ENCODE measurements at places on chromosomes 2 and 18. TPM values are rescaled to one million over a fixed set of nuclear protein-coding genes. Genes with fewer than 3 reads are reported as not detected.
A peak's percentile ranks its signal among the peaks of the same experiment; 100 is the strongest.

HOXD13 gene
- not detected for total RNA-seq

SKOR2 gene
- not detected for total RNA-seq

TNFRSF11A gene
- total RNA-seq = 9.5 TPM

UGT1A3 gene
- not detected for total RNA-seq

CAPN14 gene
- 0.11 TPM for total RNA-seq

LRP1B gene
- 1.7 TPM for total RNA-seq

CHRNG gene
- not detected for total RNA-seq

TIGD1 gene
- total RNA-seq = 3.6 TPM

- no peaks in the 10 kb centered on the region for H3K36me3 ChIP-seq
- H3K4me1 ChIP-seq = peaks cover under 1% of the 10 kb centered on the region
- peaks cover 6% of the 10 kb centered on the region for H3K27me3 ChIP-seq
- DNase-seq = no peak
Observed at GRCh38 chr2:102350137-102350793, 5.3 kb upstream of the IL18R1 start.

DNA sequence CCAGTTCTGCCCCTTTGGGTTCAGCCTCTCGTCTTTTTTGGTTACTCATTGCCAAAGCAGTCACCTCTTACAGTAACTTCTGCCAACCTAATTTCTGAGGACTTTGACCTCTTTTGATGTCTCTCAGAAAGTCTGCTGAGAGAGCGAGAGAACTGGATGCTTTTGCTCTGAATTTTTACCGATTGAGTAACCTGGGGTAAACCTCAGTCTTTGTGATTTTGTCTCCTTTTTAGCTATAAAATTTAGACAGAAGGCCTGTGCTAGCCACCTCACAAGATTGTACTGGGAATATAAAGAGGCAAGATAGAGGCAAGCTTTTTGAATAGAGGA lies 34.8 kb upstream of the IL1R1 start:
- peaks cover 4% of the 10 kb centered on the region for H3K4me1 ChIP-seq
- no peaks in the 10 kb centered on the region for H3K36me3 ChIP-seq
- H3K4me3 ChIP-seq = no peak overlapping the region
- H3K27ac ChIP-seq = no peak overlapping the region
- DNase-seq = no peak
- no peaks in the 10 kb centered on the region for H3K27me3 ChIP-seq

DNA sequence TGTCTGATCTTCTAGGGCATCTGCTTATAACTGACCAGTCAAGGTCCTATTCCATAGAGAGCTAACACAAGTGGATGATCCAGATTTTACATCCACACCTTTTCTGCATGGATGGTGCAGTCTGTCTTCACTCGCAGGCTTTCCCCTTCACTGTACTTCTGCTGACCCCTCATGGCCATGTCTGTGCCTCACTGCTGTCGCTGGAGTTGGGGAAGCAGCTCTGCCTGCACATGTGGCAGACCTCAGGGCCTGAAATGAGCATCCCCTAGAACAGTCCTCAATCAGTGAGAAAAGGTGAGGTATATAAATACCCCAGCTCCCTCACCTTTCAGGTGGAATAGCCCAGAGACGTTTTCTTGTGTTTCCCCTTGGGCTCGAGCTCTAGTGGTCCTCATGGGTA lies 233.8 kb downstream of the ANKRD36B start:
- H3K27me3 ChIP-seq = no peaks in the 10 kb centered on the region
- H3K36me3 ChIP-seq = no peaks in the 10 kb centered on the region
- DNase-seq = peak; percentile 10
- H3K27ac ChIP-seq = no peak overlapping the region
- no peaks in the 10 kb centered on the region for H3K4me1 ChIP-seq

DNA sequence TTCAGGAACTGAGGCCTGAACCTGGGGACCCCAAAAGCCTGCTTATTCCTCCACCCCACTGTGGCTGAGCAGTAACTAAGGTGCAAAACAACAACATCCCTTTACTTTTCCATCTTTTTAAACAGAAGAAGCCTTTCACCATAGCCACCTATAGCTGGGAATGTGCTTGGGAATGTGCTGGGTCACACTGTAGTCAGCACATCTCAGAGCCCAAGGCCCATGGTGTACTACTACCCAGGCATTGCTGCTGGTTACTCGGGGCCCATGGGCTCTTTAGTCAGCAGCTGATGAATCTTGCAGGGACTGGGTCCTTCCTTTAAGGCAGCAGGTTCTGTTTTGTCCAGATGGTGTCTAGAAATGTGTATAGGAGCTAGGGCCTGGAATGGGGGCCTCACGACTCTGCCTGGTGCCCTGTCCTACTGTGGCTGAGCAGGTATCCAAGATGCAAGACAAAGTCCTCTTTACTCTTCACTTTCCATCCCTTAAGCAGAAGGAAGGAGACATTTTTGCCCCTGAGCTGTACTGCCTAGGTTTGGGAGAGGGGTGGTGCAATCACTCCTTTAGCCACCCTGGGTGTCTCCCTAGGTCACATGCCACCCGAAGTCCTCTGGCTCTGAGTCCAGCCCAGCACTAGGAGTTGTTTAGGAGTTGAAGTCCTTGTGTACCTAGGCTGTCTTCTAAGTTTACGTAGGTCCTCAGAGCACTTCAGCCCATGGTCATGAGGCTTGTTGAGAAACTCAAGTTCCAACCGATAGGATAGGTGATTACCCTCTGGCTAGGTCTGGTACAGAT lies 70.1 kb downstream of the OXER1 start:
- H3K27me3 ChIP-seq = no peaks in the 10 kb centered on the region
- H3K36me3 ChIP-seq = no peaks in the 10 kb centered on the region
- no peak for DNase-seq
- H3K4me3 ChIP-seq = no peak overlapping the region
- H3K4me1 ChIP-seq = peaks cover under 1% of the 10 kb centered on the region
- H3K27ac ChIP-seq = no peak overlapping the region

- no peaks in the 10 kb centered on the region for H3K36me3 ChIP-seq
- H3K4me3 ChIP-seq = no peak overlapping the region
- no peak overlapping the region for H3K27ac ChIP-seq
Observed at GRCh38 chr18:60599267-60599666, 226.7 kb upstream of the MC4R start.

GRCh38 chr2:120037995-120038541 lies 25.2 kb downstream of the EPB41L5 start:
- no peaks in the 10 kb centered on the region for H3K27me3 ChIP-seq
- H3K36me3 ChIP-seq = no peaks in the 10 kb centered on the region
- no peak overlapping the region for H3K4me3 ChIP-seq
- H3K4me1 ChIP-seq = no peaks in the 10 kb centered on the region
- no peak for DNase-seq

DNA sequence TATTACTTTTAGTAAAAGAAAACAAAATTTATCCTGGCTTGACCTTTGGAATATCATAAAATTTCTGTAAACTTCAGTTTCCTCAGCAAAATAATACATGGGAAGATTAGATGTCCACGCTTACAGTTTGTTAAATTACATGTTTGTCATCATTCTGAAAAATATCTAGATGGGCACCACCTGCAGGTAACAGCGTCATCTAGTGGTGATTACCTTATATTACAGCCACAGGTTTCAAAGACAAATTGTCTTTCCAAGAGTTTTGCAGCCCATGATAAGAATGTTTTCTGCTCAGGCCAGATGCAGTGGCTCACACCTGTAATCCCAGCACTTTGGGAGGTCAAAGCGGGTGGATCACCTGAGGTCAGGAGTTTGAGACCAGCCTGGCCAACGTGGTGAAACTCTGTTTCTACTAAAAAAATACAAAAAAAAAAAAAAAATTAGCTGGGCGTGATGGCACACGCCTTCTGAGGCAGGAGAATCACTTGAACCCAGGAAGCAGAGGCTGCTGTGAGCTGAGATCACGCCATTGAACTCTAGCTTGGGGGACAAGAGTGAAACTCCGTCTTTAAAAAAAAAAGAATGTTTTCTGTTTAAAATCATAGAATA lies 96.3 kb upstream of the RASGRP3 start:
- no peaks in the 10 kb centered on the region for H3K4me1 ChIP-seq
- H3K27me3 ChIP-seq = no peaks in the 10 kb centered on the region
- H3K4me3 ChIP-seq = no peak overlapping the region

- no peaks in the 10 kb centered on the region for H3K4me1 ChIP-seq
- DNase-seq = no peak
- H3K36me3 ChIP-seq = no peaks in the 10 kb centered on the region
- no peak overlapping the region for H3K4me3 ChIP-seq
Observed at GRCh38 chr2:230347659-230348305, 20.8 kb downstream of the SP140L start.

- DNase-seq = peak; percentile 55
- no peaks in the 10 kb centered on the region for H3K27me3 ChIP-seq
- no peaks in the 10 kb centered on the region for H3K36me3 ChIP-seq
- H3K27ac ChIP-seq = peak overlapping the region; percentile 64
Observed at GRCh38 chr2:26483516-26483915, 5.6 kb upstream of the OTOF start.

- H3K36me3 ChIP-seq = no peaks in the 10 kb centered on the region
- H3K4me1 ChIP-seq = peaks cover 48% of the 10 kb centered on the region
- peak overlapping the region; percentile 22 for H3K4me3 ChIP-seq
Observed at GRCh38 chr18:12376034-12376753, 833 bp downstream of the AFG3L2 start.

GRCh38 chr18:69659142-69659651 lies 258.5 kb downstream of the DOK6 start:
- no peak overlapping the region for H3K4me3 ChIP-seq
- DNase-seq = no peak
- H3K27ac ChIP-seq = no peak overlapping the region
- no peaks in the 10 kb centered on the region for H3K27me3 ChIP-seq
- no peaks in the 10 kb centered on the region for H3K36me3 ChIP-seq

DNA sequence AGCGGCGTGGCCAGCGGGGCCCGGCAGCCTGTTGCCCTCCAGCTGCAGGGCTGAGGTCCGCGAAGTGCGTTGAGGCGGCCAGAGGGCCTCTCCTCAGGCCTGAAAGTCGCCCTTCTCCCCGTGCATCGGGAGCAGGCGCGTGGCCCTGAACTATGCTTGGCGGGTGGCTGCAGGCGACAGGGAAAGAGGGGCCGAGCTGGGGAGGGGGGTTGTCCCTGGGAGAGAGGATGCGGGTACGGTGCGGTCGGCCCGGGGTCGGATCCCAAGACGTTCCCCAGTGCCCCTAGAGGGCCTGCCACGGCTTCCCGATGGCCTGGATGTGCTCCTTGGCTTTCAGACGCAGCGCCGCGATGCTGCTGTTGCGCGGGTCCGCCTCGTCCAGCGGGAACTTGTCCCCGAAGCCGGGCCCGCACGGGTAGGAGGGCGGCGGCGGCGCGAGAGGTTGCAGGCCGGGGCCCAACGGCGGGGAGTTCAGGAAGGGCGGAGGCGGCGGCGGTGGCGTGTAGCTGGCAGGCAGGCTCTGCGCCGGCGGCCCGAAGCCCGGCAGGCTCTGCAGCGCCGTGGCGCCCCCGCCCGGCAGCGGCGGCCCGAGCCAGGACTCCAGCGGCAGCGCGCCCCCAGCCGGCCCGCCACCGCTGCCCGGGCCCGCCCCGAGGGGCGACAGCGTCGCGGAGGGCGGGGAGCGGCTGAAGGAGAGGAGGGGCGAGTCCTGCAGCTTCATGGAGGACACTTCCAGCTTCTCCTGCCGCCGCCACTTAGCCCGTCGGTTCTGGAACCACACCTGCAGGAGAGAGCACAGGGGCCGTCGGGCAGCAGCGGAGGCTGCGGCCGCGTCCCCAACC lies 4.3 kb downstream of the RAX start:
- H3K27ac ChIP-seq = no peak overlapping the region
- peak; percentile 38 for DNase-seq
- no peaks in the 10 kb centered on the region for H3K36me3 ChIP-seq
- H3K4me3 ChIP-seq = peak overlapping the region; percentile 41
- no peaks in the 10 kb centered on the region for H3K4me1 ChIP-seq
- peaks cover 98% of the 10 kb centered on the region for H3K27me3 ChIP-seq

DNA sequence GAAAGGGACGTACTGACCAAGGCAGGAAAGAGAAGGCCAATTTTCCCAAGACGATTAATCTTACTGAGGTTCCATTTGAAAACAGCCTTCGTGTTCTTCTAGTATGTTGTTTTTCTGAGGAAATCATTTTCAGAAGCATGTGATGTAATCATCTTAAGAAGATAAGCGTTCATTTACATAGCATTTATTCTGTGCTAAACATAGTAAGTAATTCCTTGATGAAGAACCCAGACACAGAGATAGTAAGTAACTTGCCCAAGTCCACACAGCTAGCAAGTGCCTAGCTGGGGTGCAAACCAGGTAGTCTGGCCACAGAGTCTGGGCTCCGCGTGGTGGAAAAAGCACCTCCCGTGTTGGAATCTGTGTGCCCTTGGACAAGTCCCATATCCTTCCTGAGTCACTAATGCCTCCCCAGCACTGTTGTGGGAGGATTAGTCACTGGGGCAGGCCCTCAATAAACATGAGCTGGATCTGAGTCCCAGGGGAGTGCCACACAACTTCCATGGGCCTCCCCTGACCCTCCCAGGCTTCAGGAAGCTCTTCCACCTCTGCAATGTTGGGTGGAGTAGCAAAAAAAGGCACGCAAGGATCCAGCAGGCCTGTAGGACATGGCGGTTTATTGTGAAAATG lies 26.9 kb upstream of the ASAP2 start:
- peak overlapping the region; percentile 79 for H3K27ac ChIP-seq
- no peaks in the 10 kb centered on the region for H3K36me3 ChIP-seq
- peaks cover 30% of the 10 kb centered on the region for H3K4me1 ChIP-seq
- DNase-seq = peak; percentile 39
- no peak overlapping the region for H3K4me3 ChIP-seq

- H3K4me1 ChIP-seq = peaks cover 46% of the 10 kb centered on the region
- no peaks in the 10 kb centered on the region for H3K27me3 ChIP-seq
- H3K4me3 ChIP-seq = no peak overlapping the region
- peak overlapping the region; percentile 90 for H3K27ac ChIP-seq
Observed at GRCh38 chr2:62305421-62306176, 109.7 kb downstream of the B3GNT2 start.

- no peaks in the 10 kb centered on the region for H3K36me3 ChIP-seq
- no peak overlapping the region for H3K4me3 ChIP-seq
- peaks cover 10% of the 10 kb centered on the region for H3K4me1 ChIP-seq
- H3K27ac ChIP-seq = no peak overlapping the region
- H3K27me3 ChIP-seq = no peaks in the 10 kb centered on the region
Observed at GRCh38 chr18:79577451-79578395, 101.9 kb upstream of the CTDP1 start.

DNA sequence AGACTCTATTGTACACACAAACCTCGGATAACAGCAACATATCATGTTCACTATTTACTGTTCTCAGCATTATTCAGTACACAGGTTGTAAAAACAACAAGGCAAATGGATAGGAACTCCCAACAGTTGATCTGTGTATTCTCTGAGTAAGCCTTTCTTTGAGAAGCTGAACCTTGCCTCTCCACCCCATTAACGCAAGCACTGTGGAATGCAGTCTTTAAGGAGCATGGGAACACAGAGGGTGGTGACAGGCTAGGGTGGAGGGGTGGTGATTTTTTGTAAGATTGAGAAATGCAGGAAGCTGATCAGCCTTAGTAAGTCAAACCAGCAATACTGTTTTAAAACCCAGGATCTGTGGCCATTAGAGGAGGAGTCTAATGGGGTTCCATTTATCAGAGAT lies 19.6 kb upstream of the SERPINB11 start:
- no peak for DNase-seq
- H3K4me1 ChIP-seq = no peaks in the 10 kb centered on the region
- H3K4me3 ChIP-seq = no peak overlapping the region
- H3K27ac ChIP-seq = no peak overlapping the region
- no peaks in the 10 kb centered on the region for H3K36me3 ChIP-seq
- H3K27me3 ChIP-seq = no peaks in the 10 kb centered on the region

- DNase-seq = no peak
- no peaks in the 10 kb centered on the region for H3K36me3 ChIP-seq
- H3K4me1 ChIP-seq = no peaks in the 10 kb centered on the region
- H3K4me3 ChIP-seq = no peak overlapping the region
Observed at GRCh38 chr2:101930847-101931246, 60.9 kb upstream of the IL1R2 start.

Measured in adrenal gland (tissue), 19 donors.